GM10248 (cell line): ENCODE measurements at places on chromosomes 1 and 21.
A peak's percentile ranks its signal among the peaks of the same experiment; 100 is the strongest.

DNA sequence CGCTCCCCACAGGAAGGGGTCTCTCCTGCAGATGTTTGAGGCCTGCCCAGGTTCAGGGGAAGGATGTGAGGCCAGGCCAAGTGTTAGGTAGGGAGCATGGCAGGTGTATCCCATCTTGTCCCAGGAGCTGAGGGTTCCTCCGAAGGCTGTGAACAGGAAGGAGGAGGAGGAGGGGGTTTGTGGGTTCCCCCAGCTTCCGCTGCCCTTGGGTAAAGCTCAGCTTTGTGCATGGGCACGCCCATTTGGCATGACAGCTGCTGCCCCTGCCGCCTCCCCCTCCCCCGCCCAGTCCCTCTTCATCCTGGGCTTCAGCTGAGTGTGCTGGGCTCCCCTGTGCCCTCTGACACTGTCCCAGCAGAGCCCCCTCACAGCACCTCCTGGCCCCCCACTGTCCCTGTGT lies 25.5 kb downstream of the TNFRSF8 start:
- no peak for DNase-seq

- DNase-seq, result no peak
These were observed 19.9 kb downstream of the CATSPER4 start for GRCh38 chr1:26210147-26210870.

DNA sequence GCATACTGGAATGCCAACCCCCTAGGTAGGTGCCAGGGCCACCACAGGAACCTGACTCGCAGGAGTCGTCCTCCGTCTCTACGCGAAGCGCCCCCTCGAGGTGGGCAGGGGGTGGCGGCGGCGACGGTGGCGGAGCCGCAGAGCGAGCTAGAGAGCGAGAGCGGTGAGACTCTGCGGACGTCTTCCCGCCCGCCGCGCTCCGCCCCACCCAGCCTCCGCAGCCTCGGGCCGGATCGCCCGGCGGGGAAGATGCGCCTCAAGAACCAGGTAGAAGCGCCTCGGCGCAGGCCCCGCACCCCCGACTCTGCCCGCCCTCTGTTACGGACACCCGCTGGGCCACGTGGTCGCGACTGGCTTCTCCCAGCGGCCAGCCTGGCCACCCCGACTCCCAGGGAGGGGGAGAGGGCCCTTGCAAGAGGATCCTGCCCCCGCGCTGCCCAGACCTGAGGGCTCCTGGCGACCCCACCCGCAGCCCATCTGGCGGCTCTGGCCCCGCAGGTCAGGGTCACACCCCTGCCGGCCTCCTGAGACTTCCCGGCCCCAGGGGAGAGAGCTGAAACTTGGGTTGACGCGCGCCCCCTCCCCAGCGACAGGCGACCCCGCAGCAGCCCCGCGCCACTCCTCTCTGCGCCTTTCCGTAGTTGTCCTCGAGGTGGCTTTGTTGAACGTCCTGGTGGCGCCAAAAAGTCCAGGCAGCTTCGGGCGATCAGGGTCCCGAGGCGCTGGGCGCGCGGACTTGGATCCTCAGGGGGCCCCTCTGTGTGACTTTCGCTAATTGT lies 24.4 kb upstream of the AGBL4 start:
- DNase-seq, result peak; percentile 14

- no peak for DNase-seq
These were observed 67.8 kb downstream of the NID1 start for GRCh38 chr1:235997049-235997448.

DNA sequence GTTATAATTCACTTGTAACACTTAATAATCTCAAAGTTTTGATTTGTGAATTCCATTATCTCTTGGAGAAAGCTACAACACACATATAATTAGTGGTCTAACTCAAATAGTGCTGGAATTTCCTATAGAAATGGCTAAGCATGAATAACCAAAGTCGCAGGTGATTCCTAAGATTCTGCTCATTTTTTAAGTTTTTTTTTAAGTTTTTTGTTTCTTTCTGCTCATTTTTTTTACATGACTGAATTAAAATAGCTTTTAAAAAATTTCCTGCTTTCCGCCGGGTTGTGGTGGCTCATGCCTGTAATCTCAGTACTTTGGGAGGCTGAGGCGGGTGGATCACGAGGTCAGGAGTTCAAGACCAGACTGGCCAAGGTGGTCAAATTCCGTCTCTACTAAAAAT lies 90.4 kb downstream of the APP start:
- no peak for DNase-seq

DNA sequence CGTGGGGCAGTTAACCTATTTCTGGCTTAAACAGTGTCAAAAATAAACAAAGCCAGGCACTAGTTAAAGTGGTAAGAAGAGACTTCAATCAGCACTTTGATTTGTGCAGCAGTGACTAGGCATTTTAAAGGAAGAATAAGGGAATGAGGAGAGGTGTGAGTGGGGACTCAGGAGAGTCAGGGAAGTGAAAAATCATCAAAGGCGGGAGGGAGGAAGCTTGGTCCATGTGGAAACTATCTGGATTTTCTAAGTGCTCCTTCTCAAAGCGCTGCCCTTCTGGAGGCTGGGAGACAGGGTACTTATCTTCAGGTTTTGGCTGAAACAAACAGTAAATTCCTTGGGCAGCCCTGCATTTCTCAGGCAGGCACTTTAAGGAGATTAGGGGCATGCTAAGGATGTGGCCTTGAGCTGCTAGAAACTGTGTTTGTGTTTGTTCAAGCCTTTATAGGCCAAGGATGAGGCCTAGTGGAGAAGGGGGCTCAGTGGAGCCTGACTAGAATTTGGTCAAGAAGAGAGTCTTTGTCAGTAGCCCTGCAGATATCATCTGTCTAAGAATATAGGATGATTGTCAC lies 486.5 kb downstream of the SIPA1L2 start:
- DNase-seq, result no peak

DNA sequence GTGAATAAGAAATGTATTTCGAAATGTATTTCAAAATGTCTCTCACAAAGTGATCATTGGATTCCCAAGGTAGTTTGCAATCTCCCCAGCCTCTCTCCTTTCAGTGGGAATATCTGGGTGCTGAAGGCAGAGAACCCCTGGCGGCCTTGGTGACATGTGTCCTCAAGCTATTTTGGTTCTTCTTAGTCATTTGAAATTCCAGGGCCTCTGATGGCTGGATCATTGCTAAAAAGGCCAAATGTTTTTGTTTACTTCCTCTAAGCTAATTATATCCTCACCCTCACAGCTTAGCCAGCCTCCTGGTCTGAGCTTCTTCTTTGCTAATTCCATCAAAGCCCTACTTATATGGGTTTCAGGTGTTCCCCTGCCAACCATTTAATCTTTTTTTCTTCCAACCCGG lies 71.2 kb downstream of the LRRC40 start:
- no peak for DNase-seq

- no peak for DNase-seq
These were observed 15.5 kb downstream of the MTHFR start for GRCh38 chr1:11790101-11790879.

GRCh38 chr1:42322577-42322976 lies 12.5 kb downstream of the FOXJ3 start:
- DNase-seq, result no peak

- DNase-seq, result no peak
These were observed 78.5 kb upstream of the DPYD start for GRCh38 chr1:97999320-97999719.

- DNase-seq, result no peak
These were observed 33.8 kb upstream of the IRF2BP2 start for GRCh38 chr1:234643850-234644134.

DNA sequence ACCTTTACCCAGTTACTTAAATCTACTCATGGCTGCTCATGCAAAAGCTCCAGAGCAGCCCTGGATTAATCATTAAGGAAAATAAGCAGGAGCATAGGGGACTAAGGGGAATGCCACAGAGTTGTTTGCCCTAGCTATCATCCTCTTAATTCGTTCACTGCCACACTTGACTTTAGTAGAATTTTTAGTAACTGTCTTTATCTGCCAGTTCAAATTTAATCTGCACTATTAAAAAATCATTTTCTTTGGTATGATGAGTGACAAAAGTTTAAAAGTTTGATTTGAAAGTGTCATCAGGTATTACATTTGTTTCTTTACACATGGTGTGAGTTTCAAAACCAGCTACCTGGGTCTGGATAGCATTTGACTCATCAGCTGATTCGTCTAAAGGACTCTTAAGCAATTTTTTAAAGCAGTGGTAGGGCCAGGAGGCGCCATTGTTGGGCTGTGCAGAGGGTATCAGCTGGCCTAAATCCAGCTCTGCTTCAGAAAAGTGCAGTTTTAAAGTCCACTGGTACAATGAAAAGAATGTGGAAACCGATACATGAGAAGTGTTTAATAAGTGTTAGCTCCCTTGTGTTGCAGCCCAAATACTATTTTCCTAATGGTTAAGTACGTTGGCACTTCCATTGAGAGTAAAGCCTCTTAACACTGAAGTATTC lies 69.9 kb upstream of the DR1 start:
- DNase-seq, result no peak

DNA sequence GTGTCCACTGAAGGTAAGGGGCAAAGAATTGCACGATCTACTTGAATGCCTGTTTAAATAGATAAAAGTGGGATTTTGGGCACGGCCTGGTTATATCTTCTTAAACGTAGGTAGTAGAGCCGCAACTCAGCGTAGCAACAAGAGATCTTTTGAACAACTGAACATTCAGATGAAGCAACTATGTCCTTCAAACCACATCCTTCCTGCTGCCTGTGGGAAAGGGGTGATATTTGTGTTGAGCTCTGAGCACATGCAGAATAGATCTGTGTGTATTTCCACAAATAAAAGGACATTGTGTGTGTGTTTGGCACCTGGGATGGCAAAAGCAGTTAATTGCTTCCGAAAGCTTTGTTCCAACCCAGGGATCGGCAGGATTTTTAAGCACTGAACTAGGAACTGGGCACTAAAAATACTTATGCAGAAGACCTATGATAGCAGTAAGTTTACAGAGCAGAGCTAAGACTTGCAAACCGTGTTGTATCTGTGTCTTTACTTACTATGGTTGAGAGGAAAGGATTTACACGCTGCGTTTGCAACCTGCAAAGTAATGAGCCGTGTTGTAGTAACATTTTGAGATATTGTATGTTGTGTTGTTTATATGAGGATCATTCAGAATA lies 333.4 kb downstream of the CHRM3 start:
- DNase-seq, result no peak
